ENCODE measurements at places on chromosomes 2 and 18.

GRCh38 chr2:141652308-141652707 lies 478.5 kb downstream of the LRP1B start:
- no peak for DNase-seq
- no peaks in the 10 kb centered on the region for H3K27me3 ChIP-seq
- no peaks in the 10 kb centered on the region for H3K4me1 ChIP-seq
- H3K4me3 ChIP-seq, result no peak overlapping the region
- no peak overlapping the region for H3K27ac ChIP-seq
- H3K36me3 ChIP-seq, result no peaks in the 10 kb centered on the region

DNA sequence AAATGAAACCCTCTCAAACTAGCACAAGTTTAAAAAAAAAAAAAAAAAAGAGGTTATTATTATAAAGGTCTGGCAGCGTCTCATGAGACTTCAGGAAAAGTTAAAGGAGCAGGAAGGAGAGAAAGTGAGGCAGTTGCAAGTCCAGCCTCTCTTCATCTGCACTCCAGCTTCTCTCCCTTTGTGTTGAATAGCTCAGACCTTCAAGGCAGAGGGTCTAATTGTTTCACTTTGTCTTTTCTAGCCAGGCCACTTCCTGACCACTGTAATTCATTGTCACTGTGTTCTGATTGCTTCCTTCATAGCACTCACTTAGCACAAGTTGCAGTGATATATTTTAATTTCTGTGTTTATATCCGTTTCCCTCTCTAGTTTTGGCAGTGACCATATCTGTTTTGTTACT lies 99.9 kb downstream of the SPATS2L start:
- H3K36me3 ChIP-seq, result no peaks in the 10 kb centered on the region
- no peaks in the 10 kb centered on the region for H3K27me3 ChIP-seq
- peaks cover 20% of the 10 kb centered on the region for H3K4me1 ChIP-seq
- no peak for DNase-seq
- peak overlapping the region; percentile 77 for H3K27ac ChIP-seq

DNA sequence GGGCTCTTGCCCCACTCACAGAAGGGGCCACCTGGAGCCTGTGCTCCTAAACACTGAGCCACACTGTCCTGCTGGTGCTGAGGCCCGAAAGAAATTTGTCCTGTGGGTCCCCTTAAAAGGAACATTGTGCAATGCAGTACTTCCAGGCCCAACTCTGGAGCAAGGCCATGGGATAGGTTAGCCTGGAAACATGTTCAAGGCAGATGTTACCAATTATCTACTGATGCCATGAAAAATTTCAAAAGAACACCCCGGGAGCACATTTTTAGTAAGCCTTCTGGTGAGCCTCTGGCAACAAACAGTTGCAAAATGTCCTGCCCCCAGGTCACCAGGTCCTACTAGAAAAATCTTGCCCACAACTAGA lies 12.3 kb upstream of the PTMA start:
- peak overlapping the region; percentile 68 for H3K27ac ChIP-seq
- no peaks in the 10 kb centered on the region for H3K36me3 ChIP-seq
- no peak for DNase-seq
- H3K4me3 ChIP-seq, result no peak overlapping the region
- no peaks in the 10 kb centered on the region for H3K27me3 ChIP-seq

- peaks cover 8% of the 10 kb centered on the region for H3K4me1 ChIP-seq
- H3K27ac ChIP-seq, result no peak overlapping the region
- no peak overlapping the region for H3K4me3 ChIP-seq
- no peak for DNase-seq
- no peaks in the 10 kb centered on the region for H3K36me3 ChIP-seq
Measured at GRCh38 chr2:120820953-120821279, 85.2 kb downstream of the GLI2 start.

DNA sequence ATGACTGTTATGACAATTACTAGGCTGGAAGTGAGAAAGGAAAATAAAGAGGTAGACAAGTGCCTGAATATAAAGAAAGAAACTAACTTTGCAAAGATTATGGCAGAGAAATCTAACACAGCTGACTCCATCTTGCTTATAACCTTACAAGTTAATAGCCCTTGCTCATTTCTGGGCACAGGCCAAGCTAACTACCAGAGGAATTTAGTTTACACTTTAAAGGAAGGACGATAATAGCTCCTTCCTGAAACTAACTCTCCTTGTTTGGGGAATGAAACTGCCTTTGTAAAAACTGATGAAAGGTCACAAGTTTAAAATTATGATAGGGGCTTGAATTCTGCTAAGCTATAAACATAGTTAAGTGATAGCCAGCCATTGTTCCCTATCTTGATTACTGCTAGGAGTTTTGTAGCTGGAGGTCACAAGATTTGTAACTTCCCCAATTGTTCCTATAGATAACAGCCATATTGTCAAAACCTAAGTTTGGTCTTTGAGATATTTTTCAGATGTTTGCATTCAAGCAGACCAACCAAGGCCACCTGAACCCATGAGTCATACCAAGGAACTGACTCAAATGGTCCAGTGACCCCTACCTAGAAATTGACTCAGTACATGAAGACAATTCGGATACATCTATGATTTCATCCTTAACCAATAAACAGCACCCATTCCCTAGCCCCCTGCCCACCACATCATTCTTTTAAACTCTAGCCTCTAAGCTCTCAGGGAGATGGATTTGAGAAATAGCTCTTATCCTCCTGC lies 209.2 kb upstream of the LRATD1 start:
- no peak overlapping the region for H3K27ac ChIP-seq
- H3K27me3 ChIP-seq, result no peaks in the 10 kb centered on the region
- H3K4me1 ChIP-seq, result no peaks in the 10 kb centered on the region
- no peak for DNase-seq

GRCh38 chr2:109636317-109636716 lies 22.2 kb downstream of the SOWAHC start:
- no peak overlapping the region for H3K27ac ChIP-seq
- peaks cover 5% of the 10 kb centered on the region for H3K4me1 ChIP-seq
